ENCODE measurements at places on chromosomes 5 and 9.

- peak; percentile 75 for DNase-seq
Measured at GRCh38 chr5:97231025-97231636, 48.1 kb upstream of the RIOK2 start.

GRCh38 chr5:81601919-81602318 lies 149.0 kb downstream of the SSBP2 start:
- DNase-seq = no peak

GRCh38 chr5:78808380-78808779 lies 159.8 kb upstream of the LHFPL2 start:
- DNase-seq = no peak

DNA sequence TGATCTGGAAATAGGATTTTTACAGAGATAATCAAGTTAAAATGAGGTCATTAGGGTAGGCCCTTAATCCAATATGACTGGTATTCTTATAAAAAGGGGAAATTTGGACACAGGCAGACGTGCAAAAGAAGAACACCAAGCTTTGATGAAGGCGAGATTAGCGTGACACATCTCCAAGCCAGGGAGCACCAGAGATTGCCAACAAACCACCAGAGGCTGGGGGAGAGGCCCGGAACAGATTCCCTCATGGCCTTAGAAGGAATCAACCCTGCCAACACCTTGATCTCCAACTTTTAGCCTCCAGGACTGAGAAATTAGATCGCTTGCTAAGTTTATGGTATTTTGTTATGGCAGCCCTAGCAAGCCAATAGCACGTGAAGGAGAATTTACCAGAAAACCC lies 10.8 kb upstream of the ARSI start:
- no peak for DNase-seq

- DNase-seq = peak; percentile 83
Measured at GRCh38 chr5:5523066-5523505, 100.6 kb downstream of the ICE1 start.

GRCh38 chr5:123720955-123721354 lies 209.0 kb downstream of the CSNK1G3 start:
- DNase-seq = no peak

- no peak for DNase-seq
Measured at GRCh38 chr5:40746703-40747102, 9.1 kb downstream of the TTC33 start.

- DNase-seq = no peak
Measured at GRCh38 chr9:116403171-116403570, 249.6 kb downstream of the PAPPA start.

DNA sequence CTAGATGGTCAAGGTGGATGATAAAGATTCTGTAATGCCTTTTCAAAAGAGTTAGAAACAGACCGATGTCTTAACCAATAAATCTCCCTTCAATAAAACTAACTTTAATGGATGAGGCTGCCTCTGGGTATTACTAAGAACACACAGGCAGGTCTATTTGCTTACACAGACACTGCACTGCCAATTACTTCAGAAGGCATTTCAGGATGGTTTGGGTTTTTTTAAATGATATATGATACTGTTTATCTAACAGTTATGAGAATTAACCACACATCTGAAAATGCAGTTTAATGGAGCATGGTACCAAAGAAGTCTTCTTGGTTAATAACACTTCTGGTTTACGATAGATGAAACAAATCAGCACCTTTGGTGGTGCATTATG lies 367.9 kb upstream of the GRAMD2B start:
- DNase-seq = no peak

DNA sequence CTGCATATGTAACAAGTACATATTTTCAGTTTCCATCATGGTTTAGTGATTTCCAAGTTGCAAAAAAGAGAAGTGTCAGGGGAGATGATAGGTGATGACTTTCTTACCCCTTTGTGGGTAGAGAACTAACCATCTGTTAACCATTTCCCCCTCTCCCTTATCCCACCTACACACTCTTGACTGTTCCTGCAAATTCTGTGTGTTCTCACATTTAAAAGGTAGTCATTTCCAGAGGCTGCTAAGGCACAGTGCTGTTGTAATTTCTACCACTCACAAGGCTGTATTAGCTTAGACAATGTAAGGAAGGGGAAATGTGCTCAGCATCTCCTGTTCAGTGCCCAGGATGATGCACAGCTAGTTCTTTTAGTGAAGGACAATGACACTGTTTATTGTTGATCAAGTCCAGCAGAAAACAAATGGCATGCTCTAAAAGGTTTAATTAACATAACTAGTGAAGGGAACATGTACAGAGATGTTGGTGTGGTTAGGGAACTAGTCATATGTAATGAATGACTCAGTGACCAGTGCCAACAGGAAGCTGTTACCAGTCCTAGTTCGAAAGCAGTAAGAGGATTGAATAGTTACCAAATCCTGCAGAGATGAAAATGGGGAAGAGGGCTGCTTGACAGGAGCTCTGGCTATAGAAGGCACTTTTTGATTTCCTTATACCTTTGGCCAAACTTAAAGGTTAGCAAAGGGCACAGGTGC lies 165.1 kb downstream of the PLK2 start:
- DNase-seq = peak; percentile 57

DNA sequence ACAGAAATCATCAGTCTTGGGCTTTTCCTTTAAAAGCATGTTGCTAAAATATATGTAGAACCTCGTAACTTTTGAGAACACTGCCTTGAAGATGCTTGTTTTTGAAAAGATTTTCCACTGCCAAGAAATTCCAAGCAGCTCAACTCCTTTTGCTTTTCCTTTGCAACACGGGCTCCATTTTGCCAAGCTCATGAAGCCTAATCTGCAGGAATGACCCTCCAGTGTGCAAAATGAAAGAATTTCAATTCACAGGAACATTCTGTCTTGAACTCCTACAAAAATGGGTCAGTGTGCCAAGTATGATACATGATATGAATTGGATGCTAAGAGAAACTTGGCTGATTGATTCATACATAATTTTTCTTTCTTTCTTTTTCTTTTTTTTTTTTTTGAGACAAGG lies 35.4 kb upstream of the ERCC6L2 start:
- no peak for DNase-seq

- no peak for DNase-seq
Measured at GRCh38 chr9:115730845-115731244, 422.7 kb upstream of the PAPPA start.

GRCh38 chr9:113669522-113670115 lies 206.1 kb downstream of the RGS3 start:
- DNase-seq = peak; percentile 44

GRCh38 chr5:125180231-125180829 lies 433.9 kb upstream of the ZNF608 start:
- no peak for DNase-seq

GRCh38 chr5:157271740-157272271 lies 5.9 kb downstream of the CYFIP2 start:
- no peak for DNase-seq

DNA sequence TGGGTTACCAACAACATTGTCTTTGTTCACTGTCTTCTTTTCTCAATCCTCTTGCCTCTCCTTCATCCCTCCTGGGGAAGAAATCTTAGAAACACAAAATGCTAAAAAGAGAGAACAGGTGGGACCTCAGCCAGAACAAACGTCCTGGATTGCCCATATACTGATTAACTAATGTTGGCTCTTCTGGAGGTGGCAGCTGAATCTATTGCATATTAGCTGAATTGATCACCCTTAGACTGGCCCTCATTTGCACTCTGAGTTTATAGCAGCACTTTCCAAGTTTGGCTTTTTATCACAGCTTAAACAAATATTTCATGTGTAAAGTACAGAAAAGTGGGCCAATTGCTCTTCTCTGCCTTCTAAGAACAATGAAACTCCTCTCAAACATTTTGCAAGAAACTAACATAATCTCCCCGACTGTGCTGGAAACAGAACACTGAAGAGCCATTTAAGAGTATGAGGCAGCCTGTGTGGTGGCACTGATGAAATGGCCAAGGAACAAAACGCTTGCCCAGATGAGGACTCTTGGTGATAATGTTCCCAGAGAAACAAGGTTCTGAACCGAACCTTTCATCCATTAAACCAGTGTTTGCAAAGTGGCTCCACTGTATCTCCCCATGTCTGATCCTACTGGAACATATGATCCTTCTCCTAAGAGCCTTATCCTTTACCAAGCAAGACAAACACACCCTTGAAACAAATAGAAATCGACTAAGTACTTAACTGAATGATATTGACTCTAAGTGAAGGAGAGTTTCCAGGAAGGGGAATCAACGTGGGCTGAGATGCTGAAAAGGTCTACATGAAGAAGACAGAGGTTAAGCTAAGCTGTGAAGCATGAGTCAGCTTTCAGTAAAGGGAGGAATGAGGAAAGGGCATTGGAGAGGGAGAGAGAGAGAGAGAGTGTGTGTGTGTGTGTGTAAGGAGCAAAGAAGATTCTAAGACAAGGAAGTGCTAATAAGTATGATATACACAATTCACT lies 83.2 kb upstream of the LIFR start:
- DNase-seq = no peak
